ENCODE measurements at places on chromosomes 1 and 21. TPM values are rescaled to one million over a fixed set of nuclear protein-coding genes. Genes with fewer than 3 reads are reported as not detected.

GRCh38 chr1:912740-913301 lies 10.9 kb upstream of the SAMD11 start:
- peak; percentile 45 for DNase-seq

The OR2G6 gene
- total RNA-seq = not detected

The AUNIP gene
- total RNA-seq = 1.3 TPM

- DNase-seq = no peak
Measured at GRCh38 chr1:116153692-116154031, 42.5 kb downstream of the MAB21L3 start.

DNA sequence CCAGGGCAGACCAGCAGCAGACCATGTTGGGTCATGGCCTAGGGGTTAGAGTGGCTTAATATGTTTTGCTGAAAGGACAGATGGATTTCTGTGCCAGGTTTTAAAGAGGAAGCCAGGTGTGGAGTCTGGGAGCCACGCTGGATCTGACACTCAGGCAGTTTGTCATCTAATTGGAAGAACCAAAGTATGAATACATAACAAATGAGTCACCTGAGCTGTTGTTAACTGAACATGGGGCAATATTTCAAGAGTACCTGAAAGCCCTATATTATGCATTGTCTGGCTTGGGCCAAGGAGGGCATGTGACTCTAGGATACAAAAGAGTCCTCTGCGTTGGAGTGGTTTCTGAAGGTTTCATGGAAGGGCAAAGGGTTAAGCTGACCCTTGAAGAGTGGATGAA lies 70.6 kb downstream of the LMO4 start:
- DNase-seq = no peak

GRCh38 chr1:184429335-184429734 lies 42.5 kb downstream of the C1orf21 start:
- no peak for DNase-seq

The C1QA gene
- 0.27 TPM for total RNA-seq

- DNase-seq = no peak
Measured at GRCh38 chr1:66445492-66446181, 88.3 kb upstream of the SGIP1 start.

All from hematopoietic multipotent progenitor cell (in vitro differentiated cells).